Activated CD4-positive, alpha-beta T cell treated with anti-CD3 and anti-CD28 coated beads for 36 hours (primary cell): ENCODE measurements at places on chromosomes 3 and 15. TPM values are rescaled to one million over a fixed set of nuclear protein-coding genes. Genes with fewer than 3 reads are reported as not detected.

DNA sequence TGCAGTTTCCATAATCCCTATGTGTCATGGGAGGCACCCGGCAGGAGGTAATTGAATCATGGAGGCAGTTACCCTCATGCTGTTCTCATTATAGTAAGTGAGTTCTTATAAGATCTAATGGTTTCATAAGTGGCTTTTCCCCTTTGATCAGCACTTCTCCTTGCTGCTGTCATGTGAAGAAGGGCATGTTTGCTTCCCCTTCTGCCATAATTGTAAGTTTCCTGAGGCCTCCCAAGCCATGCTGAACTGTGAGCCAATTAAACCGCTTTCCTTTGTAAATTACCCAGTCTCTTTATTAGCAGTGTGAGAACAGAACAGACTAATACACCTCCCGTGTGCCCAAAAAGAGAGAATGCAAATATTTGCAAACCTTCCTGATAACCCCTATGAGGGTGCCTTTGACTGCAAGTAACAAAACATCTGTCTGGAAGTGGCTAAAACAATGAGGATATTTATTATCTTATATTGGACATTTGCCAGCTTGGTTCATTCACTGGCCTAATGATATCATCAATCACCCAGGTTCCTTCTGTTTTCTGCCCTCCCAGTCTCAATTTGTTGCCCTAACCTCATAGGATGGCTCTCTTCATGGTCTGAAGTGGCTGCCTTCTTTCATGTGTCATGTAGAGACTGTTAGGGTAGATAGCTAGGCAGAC, 68.7 kb downstream of the BHLHE40 start:
- peaks cover 16% of the 10 kb centered on the region for H3K4me1 ChIP-seq
- no peak overlapping the region for H3K27ac ChIP-seq
- H3K4me3 ChIP-seq = no peak overlapping the region
- DNase-seq = no peak
- H3K27me3 ChIP-seq = no peaks in the 10 kb centered on the region

LRRIQ4 gene
- total RNA-seq = 0.09 TPM

AHSG gene
- not detected for total RNA-seq

- H3K4me3 ChIP-seq = no peak overlapping the region
- no peak overlapping the region for H3K27ac ChIP-seq
- peaks cover 13% of the 10 kb centered on the region for H3K4me1 ChIP-seq
- no peaks in the 10 kb centered on the region for H3K36me3 ChIP-seq
Observed at GRCh38 chr3:129824926-129825541, 68.5 kb downstream of the TMCC1 start.

GRCh38 chr3:11784971-11785377, 61.7 kb downstream of the TAMM41 start:
- H3K36me3 ChIP-seq = peaks cover 40% of the 10 kb centered on the region
- no peak overlapping the region for H3K27ac ChIP-seq
- no peaks in the 10 kb centered on the region for H3K27me3 ChIP-seq

SOX14 gene
- not detected for total RNA-seq

- H3K27ac ChIP-seq = peak overlapping the region; percentile 79
- H3K36me3 ChIP-seq = no peaks in the 10 kb centered on the region
- H3K4me1 ChIP-seq = peaks cover 21% of the 10 kb centered on the region
- DNase-seq = peak; percentile 85
Observed at GRCh38 chr3:122092460-122093165, 37.5 kb downstream of the CD86 start.

DNA sequence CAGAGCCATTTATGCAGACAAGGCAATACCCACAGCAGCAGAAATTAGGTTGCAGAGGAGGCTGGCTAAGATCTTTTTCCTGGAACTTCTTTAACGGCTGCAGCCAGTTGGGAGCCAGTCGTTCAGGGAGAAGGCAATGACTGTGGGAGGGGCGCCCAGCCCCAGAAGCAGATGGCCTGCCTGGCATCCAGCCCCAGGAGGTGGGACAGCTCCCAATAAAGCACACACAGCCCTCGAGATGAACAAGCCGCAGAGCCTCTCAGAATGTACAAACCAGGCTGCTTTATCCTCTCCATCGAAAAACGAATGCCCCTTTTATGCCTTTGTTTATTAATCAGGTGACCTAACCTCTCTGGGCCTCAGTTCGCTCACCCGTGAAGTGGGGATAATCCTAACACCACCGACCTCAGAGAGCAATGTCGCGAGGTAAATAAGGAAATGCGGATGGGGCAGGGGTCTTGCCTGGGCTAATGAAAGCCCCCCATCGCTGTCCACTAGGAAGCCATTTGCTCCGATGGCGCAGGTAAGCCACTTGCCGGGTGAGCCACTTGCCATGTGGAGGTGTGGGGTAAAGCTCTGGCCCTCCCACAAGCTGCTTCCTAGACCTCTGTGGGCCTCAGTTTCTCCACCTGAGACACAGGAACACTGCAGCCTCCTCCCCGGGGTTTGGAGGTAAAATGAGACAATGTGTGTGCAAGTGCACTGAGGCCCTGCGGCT, 35.8 kb downstream of the MGLL start:
- no peak overlapping the region for H3K27ac ChIP-seq
- no peak overlapping the region for H3K4me3 ChIP-seq
- H3K36me3 ChIP-seq = no peaks in the 10 kb centered on the region
- no peaks in the 10 kb centered on the region for H3K4me1 ChIP-seq
- no peak for DNase-seq

GRCh38 chr3:99760629-99761028, 57.0 kb upstream of the CMSS1 start:
- H3K36me3 ChIP-seq = no peaks in the 10 kb centered on the region
- peaks cover 14% of the 10 kb centered on the region for H3K27me3 ChIP-seq
- H3K27ac ChIP-seq = no peak overlapping the region
- DNase-seq = no peak
- H3K4me3 ChIP-seq = no peak overlapping the region

GRCh38 chr15:45640616-45641015, 5.8 kb downstream of the SQOR start:
- H3K27ac ChIP-seq = peak overlapping the region; percentile 95
- no peaks in the 10 kb centered on the region for H3K27me3 ChIP-seq
- no peak overlapping the region for H3K4me3 ChIP-seq
- H3K36me3 ChIP-seq = peaks cover 55% of the 10 kb centered on the region
- no peak for DNase-seq

APOD gene
- total RNA-seq = not detected

DNA sequence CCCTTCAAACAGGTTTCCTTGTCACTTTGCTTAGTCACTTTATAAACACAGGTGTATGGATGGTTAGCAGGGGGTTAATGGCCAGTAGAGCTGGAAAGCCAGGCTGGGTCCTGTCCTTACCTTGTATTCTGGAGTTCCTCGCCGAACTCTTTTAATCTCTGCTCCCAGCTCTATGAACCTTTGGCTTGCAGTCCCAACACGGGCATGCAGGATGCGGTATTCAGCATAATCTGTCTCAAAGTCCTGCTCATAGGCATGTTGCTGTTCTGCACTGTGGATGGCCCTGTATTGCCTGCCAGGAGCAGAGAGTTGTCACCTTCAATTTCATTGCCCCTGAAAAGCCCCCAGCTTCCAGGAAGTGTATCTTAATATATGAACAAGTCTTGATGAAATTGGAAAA, 2.7 kb downstream of the ELL3 start:
- no peak for DNase-seq
- no peak overlapping the region for H3K4me3 ChIP-seq
- peak overlapping the region; percentile 21 for H3K27ac ChIP-seq
- H3K36me3 ChIP-seq = peaks cover 39% of the 10 kb centered on the region
- peaks cover 17% of the 10 kb centered on the region for H3K4me1 ChIP-seq

GRCh38 chr15:76501726-76502125, 165.2 kb downstream of the ISL2 start:
- H3K27ac ChIP-seq = no peak overlapping the region
- peaks cover 13% of the 10 kb centered on the region for H3K36me3 ChIP-seq
- DNase-seq = no peak
- H3K4me1 ChIP-seq = no peaks in the 10 kb centered on the region

DNA sequence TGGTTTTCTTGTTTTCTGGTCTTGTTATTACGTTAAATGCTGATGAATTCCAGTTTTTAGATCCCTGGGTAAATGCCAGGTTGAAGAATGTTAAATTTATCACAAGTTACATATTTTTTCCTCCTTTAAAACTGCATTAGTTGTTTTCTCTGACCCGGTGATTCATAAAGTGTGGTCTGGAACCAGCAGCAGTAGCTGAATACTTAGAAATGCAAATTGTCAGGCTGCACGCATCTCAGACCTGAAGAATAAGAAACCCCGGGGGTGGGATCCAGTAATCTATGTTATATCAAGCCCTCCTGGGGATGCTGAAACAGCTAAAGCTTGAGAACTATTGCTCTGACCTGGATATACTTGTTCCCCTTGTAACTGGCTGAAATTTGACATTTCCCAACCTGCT, 69.1 kb downstream of the PEX5L start:
- peak; percentile 41 for DNase-seq
- H3K4me3 ChIP-seq = no peak overlapping the region
- H3K27me3 ChIP-seq = peaks cover 14% of the 10 kb centered on the region
- no peak overlapping the region for H3K27ac ChIP-seq
- H3K4me1 ChIP-seq = peaks cover 10% of the 10 kb centered on the region

DNA sequence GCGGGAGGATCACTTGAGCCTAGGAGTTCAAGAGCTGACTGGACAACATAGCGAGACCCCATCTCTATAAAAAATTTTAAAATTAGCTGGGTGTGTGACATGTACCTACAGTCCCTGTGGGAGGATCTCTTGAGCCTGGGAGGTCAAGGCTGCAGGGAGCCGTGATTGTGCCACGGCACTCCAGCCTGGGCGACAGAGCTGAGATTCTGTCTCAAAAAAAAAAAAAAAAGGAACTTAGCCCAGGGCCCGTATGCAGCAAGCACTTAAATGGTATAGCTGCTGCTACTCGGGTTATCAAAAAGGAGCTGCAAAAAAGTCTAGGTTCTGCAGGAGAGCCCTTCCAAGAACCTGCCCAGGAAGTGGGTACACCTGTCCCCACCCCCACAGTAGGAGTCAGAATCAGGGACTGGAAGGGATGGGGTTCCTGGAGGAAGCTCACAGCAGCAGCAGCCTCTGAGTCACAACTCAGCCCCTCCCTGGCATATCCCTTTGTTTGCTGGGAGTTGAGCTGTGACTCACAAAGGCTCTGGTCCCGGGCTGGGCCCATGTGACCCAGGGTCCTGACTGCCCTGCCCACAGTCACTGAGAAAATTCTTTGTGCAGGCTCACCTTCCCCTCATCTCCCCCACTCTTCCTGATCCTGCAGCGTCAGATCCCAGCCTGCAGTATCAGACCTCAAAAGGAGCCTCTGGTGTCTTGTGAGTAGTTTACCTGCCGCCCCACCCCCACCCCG, at the start of gene SPATA12:
TSS of gene SPATA12 (plus strand) at position 576 of the 733 bp plus-strand sequence. CDS start 13,031 bp downstream, outside the sequence.
- no peak within 1 kb of the TSS for H3K27ac ChIP-seq
- H3K36me3 ChIP-seq = no peaks in the 10 kb centered on the region
- no peak within 1 kb of the TSS for H3K4me3 ChIP-seq
- peak; percentile 15 for DNase-seq
- H3K27me3 ChIP-seq = no peaks in the 10 kb centered on the region

GRCh38 chr3:64638981-64639481, 48.8 kb downstream of the ADAMTS9 start:
- H3K4me1 ChIP-seq = no peaks in the 10 kb centered on the region
- H3K27me3 ChIP-seq = no peaks in the 10 kb centered on the region
- no peak overlapping the region for H3K27ac ChIP-seq
- no peak for DNase-seq
- H3K36me3 ChIP-seq = no peaks in the 10 kb centered on the region
- H3K4me3 ChIP-seq = no peak overlapping the region

DPH6 gene
- total RNA-seq = 8.1 TPM

GRCh38 chr3:59809016-59809415, 759.2 kb upstream of the CFAP20DC start:
- H3K36me3 ChIP-seq = peaks cover 1% of the 10 kb centered on the region
- no peak overlapping the region for H3K27ac ChIP-seq
- no peak overlapping the region for H3K4me3 ChIP-seq
- H3K27me3 ChIP-seq = no peaks in the 10 kb centered on the region
- peaks cover 8% of the 10 kb centered on the region for H3K4me1 ChIP-seq

CATSPER2 gene
- 2.2 TPM for total RNA-seq

DNA sequence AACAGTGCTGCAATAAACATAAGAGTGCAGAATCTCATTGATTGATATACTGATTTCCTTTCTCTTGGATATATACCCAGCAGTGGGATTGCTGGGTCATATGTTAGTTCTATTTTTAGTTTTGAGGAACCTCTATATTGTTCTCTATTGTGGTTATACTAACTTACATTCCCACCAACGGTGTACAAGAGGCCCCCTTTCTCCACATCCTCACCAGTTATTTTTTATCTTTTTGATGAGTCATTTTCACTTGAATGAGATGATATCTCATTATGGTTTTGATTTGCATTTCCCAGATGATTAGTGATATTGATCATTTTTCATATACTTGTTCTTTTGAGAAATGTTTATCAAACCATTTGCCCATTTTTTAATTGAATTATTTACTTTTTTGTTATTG, 12.4 kb upstream of the IREB2 start:
- peaks cover 4% of the 10 kb centered on the region for H3K27me3 ChIP-seq
- peaks cover 18% of the 10 kb centered on the region for H3K4me1 ChIP-seq
- no peak for DNase-seq
- H3K4me3 ChIP-seq = no peak overlapping the region

ERC2 gene
- not detected for total RNA-seq

DNA sequence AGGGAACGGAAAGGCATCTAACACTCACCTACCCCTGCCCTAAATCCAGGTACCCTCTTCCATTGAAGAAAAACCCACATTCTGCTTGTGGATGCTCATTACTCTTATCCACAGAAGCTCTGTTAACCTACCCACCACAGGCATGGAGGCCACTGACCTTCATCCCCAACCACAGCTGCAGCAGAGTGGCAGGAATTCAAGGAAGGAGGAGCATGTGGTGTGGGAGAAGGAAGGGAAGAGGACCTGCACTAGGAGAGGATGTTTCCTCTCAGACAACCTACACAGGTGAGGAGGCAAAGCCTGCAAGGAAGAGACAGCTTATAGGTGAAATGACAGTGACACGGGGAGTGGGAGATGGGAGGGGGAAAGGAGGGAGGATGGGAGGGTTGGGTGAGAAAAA, 192.5 kb upstream of the TSC22D2 start:
- H3K27me3 ChIP-seq = peaks cover 20% of the 10 kb centered on the region
- H3K27ac ChIP-seq = no peak overlapping the region
- H3K4me1 ChIP-seq = no peaks in the 10 kb centered on the region
- no peak for DNase-seq
- H3K4me3 ChIP-seq = no peak overlapping the region
- no peaks in the 10 kb centered on the region for H3K36me3 ChIP-seq

TP53BP1 gene
- total RNA-seq = 22.4 TPM

SENP8 gene
- total RNA-seq = 3.0 TPM
